Astrocyte of the spinal cord (primary cell): ENCODE measurements at places on chromosomes 1 and 21.

DNA sequence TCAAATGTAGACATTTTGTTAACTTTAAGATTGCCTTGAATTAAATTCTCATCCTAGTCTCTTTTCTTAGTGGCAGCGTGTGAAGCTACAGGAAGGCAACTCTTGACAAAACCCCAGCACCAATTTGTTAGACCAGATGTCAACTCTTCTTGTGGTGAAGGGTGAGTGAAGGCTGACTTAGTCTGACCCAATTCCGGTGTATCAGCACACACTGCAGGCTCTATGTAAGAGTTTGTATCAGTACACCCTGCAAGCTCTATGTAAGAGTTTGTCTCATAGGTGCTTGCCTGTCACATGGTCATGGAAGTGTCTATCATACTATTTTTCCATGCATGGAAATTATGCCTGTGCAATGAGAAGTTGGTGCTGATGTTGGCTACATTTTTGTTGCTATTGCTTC is 16.8 kb downstream of the CR2 start:
- DNase-seq: no peak

- peak; percentile 63 for DNase-seq
These were observed 9.2 kb upstream of the LAD1 start for GRCh38 chr1:201408176-201408833.

DNA sequence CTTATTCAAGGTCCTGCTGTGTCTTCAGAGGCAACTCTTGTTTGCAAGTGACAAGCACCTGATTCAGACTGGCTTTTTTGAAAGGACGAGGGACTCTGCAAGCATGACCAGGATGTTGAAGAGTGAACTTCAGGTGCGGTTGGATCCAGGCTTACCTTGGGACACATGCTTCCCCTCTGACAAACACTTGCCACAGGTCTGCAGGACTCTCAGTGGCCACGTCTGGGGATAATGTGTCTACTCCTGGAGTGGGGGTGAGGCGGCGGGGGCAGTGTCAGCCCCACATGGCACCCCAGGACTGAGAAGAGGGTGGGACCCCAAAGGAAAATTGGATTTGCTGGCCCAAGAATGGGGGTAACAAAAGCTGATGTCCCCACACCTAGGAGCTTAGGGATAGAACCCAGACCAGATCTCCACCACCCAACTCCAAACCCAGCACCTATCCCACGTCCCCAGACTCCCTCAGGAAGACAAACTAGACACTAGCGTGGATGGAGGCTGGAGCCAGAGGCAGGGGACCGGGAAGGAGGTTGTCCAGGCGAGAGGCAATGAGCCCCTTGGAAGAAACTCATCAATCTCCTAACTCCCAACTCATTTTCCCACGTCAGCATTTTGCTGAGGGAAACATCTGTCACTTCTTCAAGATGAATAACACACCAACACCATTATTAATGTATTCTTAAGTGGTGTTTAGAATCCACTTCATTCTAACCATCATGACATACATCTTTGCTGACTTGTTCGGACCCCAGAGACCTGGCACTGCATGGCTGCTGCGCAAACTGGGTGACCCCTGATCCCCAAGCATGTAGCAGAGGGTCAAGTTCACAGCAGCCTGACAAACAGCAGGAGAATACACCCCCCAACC is 32.0 kb upstream of the LAPTM5 start:
- DNase-seq: no peak

GRCh38 chr1:172826096-172826741 is 167.3 kb downstream of the FASLG start:
- peak; percentile 91 for DNase-seq

GRCh38 chr1:25713961-25714360 is 86.0 kb upstream of the SELENON start:
- no peak for DNase-seq

- no peak for DNase-seq
These were observed 21.8 kb upstream of the C2CD2 start for GRCh38 chr21:41975391-41976272.

DNA sequence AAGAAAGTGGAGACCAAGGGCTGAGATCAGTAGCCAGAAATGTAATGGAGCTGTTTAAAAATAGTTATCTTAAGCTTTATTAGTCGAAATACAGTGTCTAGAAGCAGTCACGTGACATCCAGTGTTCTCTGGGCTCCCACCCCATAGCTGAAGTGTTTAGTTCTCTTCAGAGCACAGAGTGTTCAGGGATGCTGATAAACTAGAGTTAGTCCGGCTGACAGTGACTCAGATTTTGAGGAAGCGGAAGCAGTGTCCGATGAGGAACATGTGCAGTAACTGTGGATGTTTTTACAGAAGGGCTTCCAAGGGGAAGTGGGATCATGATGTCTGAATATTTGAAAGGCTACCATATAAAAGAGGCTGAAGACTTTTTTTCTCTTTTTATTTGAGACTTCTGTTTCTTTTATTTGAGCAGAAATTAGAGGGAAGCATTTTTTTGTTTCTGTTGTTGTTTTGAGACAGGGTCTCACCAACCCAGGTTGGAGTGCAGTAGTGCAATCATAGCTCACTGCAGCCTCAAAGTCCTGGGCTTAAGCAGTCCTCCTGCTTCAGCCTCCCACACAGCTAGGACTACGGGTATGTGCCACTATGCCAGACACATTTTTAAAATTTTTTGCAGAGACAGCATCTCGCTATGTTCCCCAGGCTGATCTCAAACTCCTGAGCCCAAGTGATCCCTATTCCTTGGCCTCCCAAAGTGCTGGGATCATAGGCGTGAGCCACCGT is 124.2 kb downstream of the GALNT2 start:
- DNase-seq: peak; percentile 58

DNA sequence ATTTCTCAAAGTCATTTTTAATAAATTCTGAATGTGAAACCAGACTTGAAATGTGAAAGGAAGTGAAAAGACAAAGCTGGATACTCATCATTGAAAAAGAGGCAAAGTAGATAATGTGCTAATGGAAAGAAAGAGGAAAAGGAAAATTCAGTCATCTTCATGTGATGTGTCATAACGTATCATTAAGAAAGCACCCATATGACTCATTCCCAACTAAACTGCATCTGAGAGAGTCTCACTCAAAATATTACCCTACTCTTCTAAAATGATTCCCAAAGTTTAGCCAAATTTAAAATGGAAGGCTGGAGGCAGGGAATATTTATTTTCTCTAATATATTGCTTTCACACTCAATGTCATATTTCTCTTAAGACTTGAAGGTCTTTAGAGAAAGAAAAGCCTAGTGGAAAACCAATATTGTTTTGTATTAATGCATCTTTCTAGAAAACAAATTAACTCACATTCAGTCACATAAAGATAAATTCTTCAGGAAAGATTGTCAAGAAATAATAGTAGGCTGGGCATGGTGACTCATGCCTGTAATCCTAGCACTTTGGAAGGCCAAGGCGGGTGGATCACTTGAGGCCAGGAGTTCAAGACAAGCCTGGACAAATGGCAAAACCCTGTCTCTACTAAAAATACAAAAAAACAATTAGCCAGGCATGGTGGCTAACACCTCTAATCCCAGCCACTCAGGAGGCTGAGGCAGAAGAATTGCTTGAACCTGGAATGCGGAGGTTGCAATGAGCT is 129.9 kb downstream of the SLC30A10 start:
- DNase-seq: peak; percentile 75

GRCh38 chr1:87318806-87319205 is 9.9 kb upstream of the LMO4 start:
- DNase-seq: no peak

- DNase-seq: no peak
These were observed 60.3 kb upstream of the KCNK2 start for GRCh38 chr1:215022204-215022603.

DNA sequence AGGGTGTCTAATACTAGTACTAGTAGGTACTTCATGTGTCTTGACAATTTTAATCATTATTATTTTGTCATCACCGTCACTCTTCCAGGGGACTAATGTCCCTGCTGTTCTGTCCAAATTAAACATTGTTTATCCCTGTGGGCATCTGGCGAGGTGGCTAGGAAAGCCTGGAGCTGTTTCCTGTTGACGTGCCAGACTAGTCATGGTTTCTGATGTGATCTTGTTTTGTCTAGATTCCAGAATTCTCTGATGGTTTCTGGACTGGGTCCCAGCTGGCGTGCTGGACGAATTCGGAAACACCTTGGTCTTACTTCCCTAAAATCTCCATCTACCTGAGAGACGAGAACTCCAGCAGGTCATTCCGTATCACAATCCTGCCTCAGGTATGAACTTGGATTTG is 66.1 kb upstream of the FAM3B start:
- peak; percentile 42 for DNase-seq

DNA sequence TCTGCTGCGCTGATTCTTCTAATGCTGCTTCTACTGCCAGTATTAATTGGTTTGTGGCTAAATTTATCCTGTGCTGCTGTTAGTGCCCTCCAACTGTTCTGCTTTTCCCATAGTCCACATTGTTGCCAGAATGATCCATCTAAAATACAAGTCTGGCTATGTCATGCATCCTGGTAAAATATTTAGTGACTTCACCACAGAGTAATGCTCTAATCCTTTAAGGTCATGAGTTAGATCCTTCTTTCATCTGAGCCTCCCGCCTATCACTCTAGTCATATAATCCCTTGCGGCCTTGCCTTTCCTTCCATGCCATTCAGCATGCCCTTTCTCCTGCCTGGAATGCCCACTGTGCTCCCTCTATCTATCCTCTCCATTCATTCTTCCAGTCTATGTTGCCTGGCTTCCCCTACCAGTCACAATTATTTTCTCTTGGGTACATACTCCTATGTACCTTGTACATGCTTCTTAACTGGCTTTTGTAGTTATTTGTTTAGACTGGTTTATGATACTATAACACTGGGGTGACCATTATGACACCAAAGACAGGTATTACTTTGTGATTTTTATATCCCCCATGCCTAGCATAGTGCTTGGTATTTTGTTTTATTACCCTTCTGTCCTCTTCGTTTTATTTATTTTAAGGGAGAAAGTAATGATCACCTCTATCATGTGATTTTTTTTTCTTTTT is 144.0 kb downstream of the MAGI3 start:
- peak; percentile 70 for DNase-seq

- DNase-seq: no peak
These were observed 30.8 kb downstream of the AK2 start for GRCh38 chr1:33005838-33006421.

GRCh38 chr1:43279161-43279560 is 6.2 kb downstream of the C1orf210 start:
- DNase-seq: no peak

DNA sequence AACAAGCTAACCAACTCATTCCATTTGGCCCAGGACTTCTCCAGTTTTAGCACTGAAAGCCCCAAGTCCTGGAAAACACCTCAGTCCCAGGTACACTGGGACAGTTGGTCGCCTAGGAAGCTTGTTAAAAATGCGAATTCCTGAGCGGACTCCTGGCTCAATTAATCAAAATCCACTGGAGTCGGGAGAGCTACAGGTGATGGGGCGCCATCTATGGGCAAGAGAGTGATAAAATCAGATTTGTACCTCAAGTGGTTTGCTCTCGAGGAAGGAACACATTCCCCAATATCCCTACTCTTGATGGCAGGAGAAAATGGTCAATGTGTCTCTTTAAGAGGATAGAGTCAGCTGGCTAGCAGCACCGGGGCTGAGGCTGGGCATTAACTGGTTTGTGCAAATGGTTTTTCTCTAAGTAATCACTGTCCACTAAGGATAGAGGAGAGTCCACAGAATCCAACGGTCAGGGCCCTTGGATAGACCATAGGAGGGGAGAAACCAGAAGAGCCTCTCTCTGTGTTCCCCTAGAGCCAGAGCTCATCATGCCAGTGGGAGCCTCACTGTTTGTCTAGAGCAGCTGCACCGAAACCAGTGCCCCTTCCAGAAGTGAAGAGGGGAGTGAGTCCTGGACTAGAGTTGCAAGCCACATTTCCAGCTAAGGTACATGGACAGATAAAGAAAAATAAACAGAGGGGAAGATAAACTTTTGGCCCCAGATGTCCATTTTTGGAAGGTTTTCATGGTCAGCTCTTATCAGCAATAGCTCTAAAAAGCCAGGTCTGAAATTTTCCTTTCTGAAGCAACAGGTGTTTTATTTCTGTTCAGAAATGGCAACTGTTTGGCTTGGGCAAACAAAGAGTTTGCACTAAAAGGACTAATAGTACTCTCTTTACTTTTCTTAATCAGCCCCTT is 148.5 kb downstream of the TENT5C start:
- peak; percentile 58 for DNase-seq

GRCh38 chr1:12296623-12297022 is 66.8 kb downstream of the VPS13D start:
- peak; percentile 79 for DNase-seq

GRCh38 chr21:45893740-45894449 is 87.7 kb upstream of the COL6A1 start:
- DNase-seq: no peak

GRCh38 chr1:232084584-232085223 is 458.1 kb downstream of the DISC1 start:
- DNase-seq: peak; percentile 16

- peak; percentile 47 for DNase-seq
These were observed 165.4 kb downstream of the RUNX1 start for GRCh38 chr21:34883491-34884271.

GRCh38 chr1:26322042-26322331 is 4.2 kb downstream of the CD52 start:
- no peak for DNase-seq

- DNase-seq: peak; percentile 61
These were observed 45.9 kb upstream of the TNFSF4 start for GRCh38 chr1:173253046-173253445.

GRCh38 chr1:167648978-167649744 is 19.1 kb downstream of the RCSD1 start:
- no peak for DNase-seq

DNA sequence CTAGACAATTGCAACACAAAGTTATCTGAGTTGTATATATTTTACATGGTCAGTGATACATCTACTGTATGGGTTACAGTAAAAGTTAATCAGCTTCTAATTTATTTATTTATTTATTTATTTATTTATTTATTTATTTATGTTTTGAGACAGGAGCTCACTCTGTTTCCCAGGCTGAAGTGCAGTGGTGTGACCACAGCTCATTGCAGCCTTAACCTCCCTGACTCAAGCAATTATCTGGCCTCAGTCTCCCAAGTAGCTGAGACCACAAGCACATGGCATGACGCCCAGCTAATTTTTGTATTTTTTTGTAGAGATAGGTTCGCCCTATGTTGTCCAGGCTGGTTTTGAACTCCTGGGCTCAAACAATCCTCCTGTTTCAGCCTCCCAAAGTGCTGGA is 241.6 kb downstream of the PTPRC start:
- DNase-seq: peak; percentile 88

GRCh38 chr1:195584870-195585624 is 1023.2 kb downstream of the KCNT2 start:
- DNase-seq: no peak

GRCh38 chr21:34869545-34869944 is 179.6 kb downstream of the RUNX1 start:
- DNase-seq: no peak

GRCh38 chr1:91278754-91279153 is 125.9 kb downstream of the HFM1 start:
- DNase-seq: peak; percentile 21

- DNase-seq: no peak
These were observed 470.3 kb downstream of the PTPRC start for GRCh38 chr1:199109160-199109559.
